CD4-positive, alpha-beta T cell treated with Interleukin-21 for 1 hour (primary cell): ENCODE measurements at places on chromosomes 2 and 18.

- DNase-seq = no peak
Measured at GRCh38 chr18:49142216-49142615, 191.5 kb upstream of the SMAD7 start.

DNA sequence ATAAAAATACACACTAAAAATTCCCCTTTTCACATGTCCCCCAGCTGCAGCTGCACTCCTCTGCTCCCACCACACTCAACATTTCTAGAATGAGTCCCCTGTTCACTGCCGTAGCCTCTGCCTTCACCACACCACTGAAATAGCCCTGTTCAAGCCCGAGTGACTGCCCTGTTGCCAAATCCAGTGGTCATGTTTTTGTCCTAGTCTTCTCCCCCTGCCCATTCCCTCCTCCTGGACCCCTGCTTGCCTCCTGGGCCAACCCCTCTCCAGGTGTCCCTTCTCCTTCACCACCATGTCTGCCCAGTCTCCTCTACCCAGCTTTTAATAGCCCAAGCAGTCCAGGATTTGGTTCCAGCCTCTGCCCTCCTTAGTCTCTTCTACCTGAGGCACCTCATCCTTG is 97.1 kb upstream of the LGALSL start:
- DNase-seq = no peak

- DNase-seq = no peak
Measured at GRCh38 chr2:75328156-75328555, 128.8 kb upstream of the TACR1 start.

- DNase-seq = peak; percentile 89
Measured at GRCh38 chr2:201116115-201116958, at the start of gene CFLAR. Gene CFLAR, plus strand, starts transcription at chr2:201116164. Its CDS starts 13,702 bp downstream, at chr2:201129866.

- no peak for DNase-seq
Measured at GRCh38 chr2:217834057-217834620, 168.7 kb downstream of the TNS1 start.

GRCh38 chr2:69077252-69077950 is 64.4 kb downstream of the ANTXR1 start:
- DNase-seq = no peak

DNA sequence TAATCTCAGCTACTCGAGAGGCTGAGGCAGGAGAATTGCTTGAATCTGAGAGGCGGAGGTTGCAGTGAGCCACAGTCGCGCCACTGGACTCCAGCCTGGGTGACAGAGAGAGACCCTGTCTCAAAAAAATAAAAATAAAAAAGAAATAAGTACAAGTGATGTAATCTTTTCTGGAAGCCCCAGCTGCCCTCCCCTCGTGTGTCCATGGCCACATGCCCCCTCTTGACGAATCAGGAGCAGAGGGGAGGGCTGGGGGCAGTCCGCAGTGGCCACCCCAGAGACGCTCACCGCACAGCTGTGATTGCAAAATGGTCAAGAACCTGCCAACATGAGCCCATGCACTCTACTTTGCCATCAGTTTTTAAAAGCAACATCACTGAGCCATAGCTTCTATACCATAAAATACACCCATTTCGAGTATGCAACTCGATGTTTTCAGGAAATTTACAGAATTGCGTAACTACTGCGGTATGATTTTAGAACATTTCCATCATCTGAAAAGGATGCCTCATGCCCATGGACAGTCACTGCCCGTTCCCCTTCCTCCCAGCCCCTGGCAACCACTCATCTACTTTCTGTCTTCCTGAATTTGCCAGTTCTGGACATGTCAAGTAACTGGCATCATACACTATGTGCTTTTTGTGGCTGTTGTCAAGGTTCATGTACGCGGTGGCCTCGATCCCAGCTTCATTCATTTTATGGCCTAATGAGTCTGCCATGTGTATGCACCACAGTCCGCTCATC is 88.1 kb downstream of the NDUFA10 start:
- DNase-seq = no peak

- DNase-seq = peak; percentile 27
Measured at GRCh38 chr2:36235882-36236281, 119.7 kb upstream of the CRIM1 start.

DNA sequence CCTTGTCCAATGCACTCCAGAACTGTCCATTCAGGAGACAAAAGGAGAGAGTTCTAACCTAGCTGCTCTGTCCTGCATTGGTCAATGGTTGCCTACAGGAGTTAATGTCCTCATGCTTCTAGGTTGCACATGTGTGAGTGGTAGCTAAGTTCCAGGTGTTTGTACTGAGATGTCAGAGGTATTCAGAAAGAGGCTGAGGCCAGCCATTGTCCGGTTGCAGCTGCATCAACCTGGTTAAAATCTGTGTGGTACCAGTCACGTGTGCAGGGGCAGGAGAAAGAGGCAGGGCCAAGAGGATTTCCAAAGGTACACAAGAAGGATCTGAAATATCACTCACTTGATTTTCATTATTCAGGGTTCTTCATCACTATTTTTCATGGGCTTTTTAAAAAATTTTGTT is 70.8 kb downstream of the DTNA start:
- DNase-seq = no peak

DNA sequence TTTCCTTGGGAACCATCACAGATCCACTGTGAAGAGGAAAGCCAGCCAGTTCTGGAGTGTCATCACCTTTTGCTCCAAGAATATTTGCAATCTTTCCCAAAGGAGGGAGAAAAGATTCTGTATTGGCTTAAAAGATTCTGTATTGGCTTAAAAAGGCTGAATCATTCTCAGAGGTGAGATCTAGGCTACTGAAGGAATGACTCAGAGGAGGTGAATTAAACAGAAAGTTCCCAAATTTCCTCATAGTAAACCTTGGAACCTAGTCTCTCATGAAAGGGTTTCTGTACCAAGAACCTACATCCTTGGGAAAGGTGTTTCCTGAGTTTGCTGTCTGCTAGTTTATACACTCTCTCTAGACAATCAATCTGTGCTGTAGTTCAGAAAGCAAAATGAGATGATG is 34.1 kb upstream of the GRB14 start:
- DNase-seq = no peak

GRCh38 chr2:75622929-75623328 is 23.7 kb upstream of the MRPL19 start:
- DNase-seq = no peak

DNA sequence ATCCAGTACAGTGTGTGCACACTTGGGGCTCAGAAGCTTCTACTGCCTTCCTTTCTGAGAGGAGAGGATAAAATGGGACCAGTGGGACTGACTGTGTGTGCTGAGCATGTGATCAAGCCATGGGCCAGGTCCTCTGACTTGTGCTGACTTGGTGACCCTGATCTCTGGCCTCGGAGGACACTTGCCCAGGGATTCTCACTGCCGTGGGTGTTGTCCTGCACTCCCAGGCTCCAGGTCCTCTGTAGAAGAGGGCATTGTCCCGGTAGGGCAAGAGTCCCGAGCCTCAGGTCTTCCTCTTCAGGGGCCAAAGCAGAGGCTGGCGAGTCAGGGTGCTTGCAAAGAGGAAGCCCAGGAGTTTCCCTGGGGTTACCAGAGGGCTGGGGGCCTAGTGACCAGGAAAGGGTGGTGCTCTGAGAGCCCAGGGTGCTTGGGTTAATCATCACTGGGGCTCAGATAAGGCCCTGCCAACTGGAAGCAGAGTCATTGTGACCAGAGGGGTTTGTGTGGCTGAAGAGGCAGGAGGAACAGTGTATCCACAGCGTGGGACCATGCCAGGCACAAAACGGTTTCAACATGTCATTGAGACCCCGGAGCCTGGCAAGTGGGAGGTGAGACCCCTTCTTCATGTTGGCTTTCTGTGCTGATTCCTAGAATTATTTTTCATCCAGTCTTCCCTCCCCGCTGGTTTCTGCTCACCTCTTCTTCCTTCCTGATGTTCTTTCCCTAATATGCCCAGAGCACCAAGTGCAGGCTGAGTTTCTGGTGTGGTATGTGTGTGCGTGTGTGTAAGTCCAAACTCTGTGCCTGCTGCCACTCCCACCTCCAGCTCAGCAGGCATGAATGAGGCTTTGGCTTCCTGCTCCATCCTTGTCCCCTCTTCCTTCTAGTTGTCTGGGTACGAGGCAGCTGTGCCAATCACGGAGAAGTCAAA is at the start of gene GCKR:
TSS of gene GCKR (plus strand) at position 483 of the 931 bp plus-strand sequence. CDS start at position 549, 66 bp downstream.
- no peak for DNase-seq

GRCh38 chr2:36663851-36664695 is 32.4 kb upstream of the VIT start:
- DNase-seq = peak; percentile 45
